ENCODE measurements at places on chromosomes 2 and 18.
A peak's percentile ranks its signal among the peaks of the same experiment; 100 is the strongest.

- DNase-seq, result no peak
Observed at GRCh38 chr2:166373951-166374350, 1.8 kb downstream of the SCN9A start.

- no peak for DNase-seq
Observed at GRCh38 chr18:39675906-39676305, 2110.3 kb upstream of the CELF4 start.

GRCh38 chr2:128396946-128397345 is 78.3 kb upstream of the HS6ST1 start:
- DNase-seq, result no peak

DNA sequence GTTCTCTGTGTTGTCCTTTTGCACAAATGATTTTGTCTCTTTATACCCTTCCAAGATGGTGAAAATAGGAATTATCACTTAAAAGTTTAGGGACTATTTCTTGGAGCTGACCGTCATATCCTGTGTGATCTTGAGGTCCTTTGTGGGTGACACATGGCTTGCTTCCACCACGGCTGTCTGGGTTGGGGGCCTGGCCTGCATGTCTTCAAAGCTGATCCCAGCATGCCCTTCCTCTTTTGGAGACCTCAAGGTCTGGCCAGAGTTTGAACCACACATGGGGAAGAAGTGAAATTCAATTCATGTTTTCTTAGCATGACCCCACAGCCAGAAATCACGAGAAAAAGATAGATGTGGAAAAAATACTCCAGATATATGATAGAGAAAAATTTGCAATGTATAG is 14.0 kb downstream of the SFTPB start:
- no peak for DNase-seq

DNA sequence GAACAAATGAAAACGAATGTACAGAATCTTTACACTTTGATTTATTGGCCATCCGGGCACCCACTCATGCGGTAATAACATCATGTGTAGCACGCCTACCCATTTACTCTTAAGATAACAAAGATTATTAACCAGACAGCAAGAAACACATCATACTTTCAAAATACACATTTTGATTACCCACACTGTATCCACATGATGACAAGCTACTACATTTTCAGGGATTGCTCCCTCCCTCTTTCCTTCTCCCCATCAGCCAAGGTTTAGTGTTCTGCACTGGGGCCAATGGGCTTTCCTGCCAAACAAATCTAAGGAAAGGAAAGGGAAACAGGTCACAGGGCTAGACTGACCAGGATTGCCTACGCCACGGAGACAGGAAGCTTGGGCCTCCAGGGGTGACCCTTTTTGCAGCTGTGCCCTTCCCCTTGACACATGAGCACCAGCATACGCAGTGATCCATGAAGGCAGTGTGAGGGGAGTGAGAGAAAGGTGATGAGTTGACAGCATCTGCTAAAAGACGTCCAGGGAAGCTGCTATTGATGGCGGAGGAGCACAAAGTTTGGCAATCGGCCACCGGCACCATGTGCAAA is 76.5 kb downstream of the ZNF521 start:
- DNase-seq, result peak; percentile 50

DNA sequence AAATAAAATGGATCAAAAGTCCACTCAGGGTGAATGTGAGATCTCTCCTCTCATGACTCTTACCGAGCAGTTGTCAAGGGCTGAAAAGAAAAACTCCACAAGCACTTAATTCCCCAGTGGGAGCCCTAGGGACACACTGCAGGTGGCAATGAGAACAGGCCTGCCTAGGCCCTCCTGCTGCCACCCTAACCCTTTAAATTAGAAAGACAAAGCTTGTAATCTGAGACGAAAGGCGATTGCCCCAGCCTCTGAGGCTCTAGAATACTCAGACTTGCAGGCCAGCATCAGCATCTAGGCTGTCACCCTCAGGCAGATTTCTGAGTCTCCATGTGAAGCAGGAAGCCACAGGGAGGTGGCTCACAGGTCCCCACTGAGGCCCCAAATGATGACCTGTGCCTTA is 457.0 kb upstream of the MYT1L start:
- DNase-seq, result peak; percentile 19

- DNase-seq, result no peak
Observed at GRCh38 chr18:68498185-68498584, 216.7 kb downstream of the TMX3 start.

GRCh38 chr2:223995569-223995968 is 38.3 kb downstream of the MRPL44 start:
- DNase-seq, result no peak

- no peak for DNase-seq
Observed at GRCh38 chr18:29737190-29737589, 1305.4 kb downstream of the DSC3 start.

DNA sequence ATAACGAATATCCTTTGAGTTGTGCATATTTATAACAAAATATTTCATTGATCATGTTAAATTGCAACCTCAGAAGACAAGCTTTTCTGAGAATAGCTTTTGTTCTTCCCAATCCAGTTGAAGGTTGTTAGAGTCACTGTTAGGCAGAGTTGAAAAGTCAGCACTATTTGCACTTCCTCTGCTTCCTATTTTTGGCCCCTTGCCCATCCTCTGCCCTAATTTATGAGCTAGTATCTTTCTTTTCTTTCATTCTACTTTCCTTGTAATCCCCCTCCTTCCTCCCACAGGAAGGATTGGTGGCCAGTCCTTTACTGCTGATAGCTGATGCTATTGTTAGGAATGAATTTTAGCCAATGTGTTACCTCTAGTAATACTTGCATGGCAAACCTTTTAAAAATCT is 4.9 kb downstream of the RALB start:
- DNase-seq, result no peak

DNA sequence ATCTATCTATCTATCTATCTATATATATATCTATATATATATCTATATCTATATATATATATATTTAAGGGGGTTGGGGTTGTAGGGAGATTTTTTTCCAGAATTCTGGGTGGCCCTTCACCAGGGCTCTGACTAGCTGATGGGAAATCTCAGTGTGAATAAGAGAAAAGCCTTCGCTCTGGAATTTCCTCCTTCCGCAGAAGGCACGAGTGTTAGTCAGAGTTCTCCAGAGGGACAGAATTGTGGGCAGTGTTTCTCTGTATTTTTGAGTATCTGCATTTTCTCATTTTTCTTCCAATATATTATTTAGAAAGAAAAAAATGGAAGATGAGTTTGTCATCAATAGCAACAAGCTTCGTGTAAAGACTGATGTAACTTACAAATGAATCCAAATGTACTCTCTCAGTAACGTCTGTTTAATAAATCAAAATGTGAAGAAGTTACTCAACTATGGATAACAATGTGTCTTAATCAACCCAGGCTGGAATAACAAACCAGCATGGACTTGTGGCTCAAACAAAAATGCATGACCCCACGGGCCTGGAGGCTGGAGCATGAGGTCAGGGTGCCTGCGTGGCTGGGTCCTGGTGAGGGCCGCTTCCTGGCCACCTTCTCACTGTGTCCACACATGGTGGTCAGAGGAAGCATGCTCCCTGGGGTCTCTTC is 10.6 kb upstream of the SNTG2 start:
- DNase-seq, result no peak

- DNase-seq, result no peak
Observed at GRCh38 chr18:22951823-22952222, 18.7 kb downstream of the RBBP8 start.

- DNase-seq, result no peak
Observed at GRCh38 chr2:19711470-19712372, 190.1 kb downstream of the TTC32 start.

DNA sequence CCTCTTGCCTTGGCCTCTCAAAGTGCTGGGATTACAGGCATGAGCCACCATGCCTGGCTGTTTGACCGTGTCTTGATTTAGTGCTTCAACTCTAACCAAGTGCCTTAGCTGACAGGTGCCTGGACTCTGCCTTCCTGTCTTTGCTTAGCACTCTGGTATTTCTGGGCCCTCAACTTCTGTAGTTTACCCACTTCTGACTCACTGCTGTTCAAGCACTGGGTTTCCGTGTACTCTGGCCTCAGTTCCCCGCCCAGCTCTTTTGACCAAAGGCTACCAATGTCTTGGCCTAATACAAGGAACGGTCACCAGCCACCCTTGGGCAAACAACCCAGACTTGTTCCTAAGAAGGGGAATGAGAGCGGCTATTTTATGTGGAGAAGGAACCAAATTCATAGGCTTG is 35.7 kb upstream of the CABLES1 start:
- DNase-seq, result no peak

DNA sequence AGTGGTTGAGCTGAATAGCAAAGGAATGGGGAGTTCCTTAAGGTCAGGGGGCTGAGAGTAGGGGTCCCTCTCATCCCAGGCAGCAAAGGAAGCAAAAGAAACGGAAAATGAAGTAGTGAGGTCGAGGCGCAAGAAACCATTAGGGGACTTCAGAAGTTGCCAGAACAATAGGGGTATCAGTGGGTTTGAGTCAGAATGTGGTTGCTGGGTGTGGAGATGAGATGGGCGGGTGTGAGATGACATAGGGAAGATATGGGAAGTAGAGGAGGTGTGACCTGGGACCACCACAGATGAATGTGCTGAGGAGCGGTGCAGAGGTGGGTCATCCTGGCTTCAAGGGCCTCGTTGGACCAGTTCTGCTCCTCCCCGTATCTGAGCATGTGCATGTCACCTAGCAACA is 13.1 kb upstream of the VAPA start:
- no peak for DNase-seq

- peak; percentile 60 for DNase-seq
Observed at GRCh38 chr2:102449370-102449974, 23.6 kb upstream of the SLC9A4 start.

- DNase-seq, result no peak
Observed at GRCh38 chr18:6370886-6371635, 43.6 kb downstream of the L3MBTL4 start.

Data from nephron progenitor cell (in vitro differentiated cells).